Cortex of kidney (tissue), 1 donor: ENCODE measurements at places on chromosomes 12 and 14.

DNA sequence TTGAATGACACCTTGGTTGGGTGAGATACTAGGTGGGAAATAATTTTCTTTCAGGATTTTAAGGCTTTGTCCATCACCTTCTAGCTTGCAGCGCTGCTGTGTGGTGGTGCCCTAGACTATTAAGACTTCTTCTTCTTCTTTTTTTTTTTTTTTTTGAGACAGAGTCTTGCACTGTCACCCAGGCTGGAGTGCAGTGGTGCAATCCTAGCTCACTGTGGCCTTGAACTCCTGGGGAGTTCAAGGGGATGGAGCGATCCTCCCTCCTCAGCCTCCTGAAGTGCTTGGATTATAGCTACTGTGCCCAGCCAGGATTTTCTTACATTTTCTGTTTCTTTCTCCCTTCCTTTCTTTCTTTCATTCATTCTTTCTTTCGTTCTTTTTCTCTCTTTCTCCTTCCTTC, 10.3 kb upstream of the MTA1 start:
- DNase-seq = no peak

DNA sequence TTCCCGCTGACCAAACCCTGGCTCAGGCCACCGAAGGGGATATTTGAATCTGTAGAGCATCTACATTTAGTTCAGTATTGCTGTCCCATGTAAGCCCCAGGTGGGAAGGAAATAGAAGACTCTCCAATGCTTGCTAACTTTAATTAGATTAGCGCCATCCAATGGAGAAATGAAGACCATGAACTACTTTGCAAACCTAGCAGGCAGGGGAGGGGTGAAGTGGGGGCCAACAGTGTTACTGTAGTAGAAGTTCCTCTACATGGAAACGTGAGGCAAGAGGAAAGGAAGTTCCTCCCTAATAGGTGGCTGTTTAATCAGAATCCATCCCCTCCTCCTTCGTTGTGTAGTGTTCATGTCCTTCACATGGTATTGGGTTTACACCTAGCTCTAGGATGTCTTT, 9.3 kb upstream of the DENND5B start:
- no peak for DNase-seq

- no peak for DNase-seq
These were observed 1102.8 kb downstream of the BCL11B start for GRCh38 chr14:98169170-98169587.

GRCh38 chr14:24255931-24256711, 6.9 kb downstream of the TGM1 start:
- DNase-seq = no peak

GRCh38 chr14:103103461-103104388, 9.2 kb downstream of the EXOC3L4 start:
- DNase-seq = no peak

DNA sequence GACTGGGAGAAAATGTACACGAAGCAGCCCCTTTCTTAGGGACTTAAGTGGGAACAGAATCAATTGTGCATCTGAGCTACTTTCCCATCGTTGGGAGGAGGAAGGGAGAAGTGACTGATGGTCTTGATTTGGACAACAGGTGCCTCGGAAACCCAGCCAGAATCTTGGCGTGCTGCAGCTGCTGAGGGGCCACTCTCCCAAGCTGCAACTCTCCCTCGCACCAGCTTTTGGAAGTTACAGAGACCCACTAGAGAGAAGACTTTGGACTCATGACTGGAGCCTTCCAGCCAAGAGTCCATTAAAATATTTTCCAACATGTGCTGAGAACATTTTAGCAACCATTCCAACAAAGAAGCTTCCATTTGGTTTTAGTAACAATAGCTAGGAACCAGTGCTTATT, 52.3 kb downstream of the GNS start:
- no peak for DNase-seq

DNA sequence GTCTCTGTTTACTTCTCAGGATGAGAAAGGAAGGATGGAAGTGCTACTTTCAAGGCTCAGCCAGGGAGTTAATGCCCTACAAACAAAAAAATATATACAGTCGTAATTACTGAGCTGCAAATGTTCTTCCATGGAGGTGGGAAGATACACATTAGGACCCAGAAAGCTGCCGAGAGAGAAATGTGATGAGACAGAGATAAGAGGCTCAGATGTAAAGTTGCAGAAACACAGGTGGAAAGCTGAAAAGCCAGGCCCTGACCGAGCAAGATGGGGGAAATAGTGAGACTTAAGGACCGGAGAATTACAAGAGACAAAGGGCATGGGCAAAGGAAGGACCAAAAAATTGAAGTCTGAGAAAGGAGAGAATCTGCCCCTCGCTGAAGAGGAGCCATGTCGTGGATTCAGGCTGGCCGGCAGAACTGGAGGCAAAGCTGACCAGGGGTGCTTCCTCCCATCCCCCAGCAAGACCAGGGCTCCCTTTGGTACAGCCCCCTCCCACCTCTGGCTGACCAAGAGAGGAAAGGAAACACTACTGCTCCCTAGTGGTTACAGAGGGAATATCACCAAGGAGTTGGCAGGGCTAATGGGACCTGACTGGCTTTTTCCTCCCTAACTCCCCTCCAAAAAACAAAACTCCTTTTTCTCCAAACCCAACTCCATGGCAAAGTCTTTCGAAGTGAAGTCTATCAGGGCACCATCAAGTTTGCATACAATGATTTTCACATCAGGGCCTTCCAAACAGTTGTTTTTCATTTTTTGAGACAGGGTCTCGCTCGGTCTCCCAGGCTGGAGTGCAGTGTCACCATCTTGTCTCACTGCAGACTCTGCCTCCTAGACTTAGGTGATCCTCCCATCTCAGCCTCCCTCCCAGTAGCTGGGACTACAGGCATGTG, 12.1 kb downstream of the ZFHX2 start:
- no peak for DNase-seq

GRCh38 chr12:80791863-80792262, 75.2 kb downstream of the MYF5 start:
- no peak for DNase-seq

DNA sequence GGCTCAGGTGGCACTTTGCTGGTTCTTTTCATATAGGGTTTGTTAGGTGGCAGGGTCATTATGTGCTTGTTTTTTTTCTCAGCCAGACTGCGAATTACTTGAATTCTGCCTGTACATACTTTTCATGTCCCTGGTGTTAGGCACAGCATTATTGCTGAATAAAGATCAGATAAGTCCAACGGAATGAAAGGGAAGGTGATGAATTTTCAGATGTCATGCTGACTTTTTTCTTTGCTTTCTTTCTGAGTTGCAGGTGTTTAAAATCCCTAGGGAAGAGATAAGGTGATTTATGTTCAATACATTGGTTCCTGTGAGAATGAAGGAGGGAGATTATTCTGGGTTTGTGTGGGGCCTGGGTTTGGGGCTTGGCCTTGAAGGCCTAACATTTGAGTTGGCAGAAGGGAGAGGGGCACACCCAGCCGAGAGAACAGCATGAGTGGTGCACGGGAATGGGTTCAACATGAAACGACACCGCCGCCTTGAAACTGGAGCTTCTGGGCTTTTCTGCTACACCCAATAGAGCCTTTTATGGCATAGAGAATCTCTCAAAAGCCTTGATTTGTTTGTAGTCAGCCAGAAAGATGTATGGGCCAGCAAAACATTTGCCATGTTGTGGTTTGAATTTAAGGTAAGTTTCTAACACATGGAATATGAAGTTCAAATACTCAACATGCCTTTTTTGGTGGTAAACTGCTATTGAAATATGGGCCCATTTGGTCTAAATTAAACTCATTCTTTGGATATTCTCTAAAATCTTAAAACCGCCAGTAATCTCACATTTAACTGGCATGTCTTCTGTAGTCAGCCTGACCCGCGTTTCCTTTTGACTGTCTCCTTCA, 477.0 kb downstream of the PCNX1 start:
- no peak for DNase-seq

- DNase-seq = no peak
These were observed 16.9 kb downstream of the BCL2L14 start for GRCh38 chr12:12087693-12088034.

- DNase-seq = no peak
These were observed 62.5 kb upstream of the DUSP6 start for GRCh38 chr12:89414851-89415250.

GRCh38 chr14:73457924-73458182, 493 bp downstream of the NUMB start:
- DNase-seq = no peak

GRCh38 chr14:72688990-72689671, 204.8 kb downstream of the DPF3 start:
- no peak for DNase-seq

GRCh38 chr12:57342207-57342691, 88.6 kb downstream of the R3HDM2 start:
- DNase-seq = no peak

DNA sequence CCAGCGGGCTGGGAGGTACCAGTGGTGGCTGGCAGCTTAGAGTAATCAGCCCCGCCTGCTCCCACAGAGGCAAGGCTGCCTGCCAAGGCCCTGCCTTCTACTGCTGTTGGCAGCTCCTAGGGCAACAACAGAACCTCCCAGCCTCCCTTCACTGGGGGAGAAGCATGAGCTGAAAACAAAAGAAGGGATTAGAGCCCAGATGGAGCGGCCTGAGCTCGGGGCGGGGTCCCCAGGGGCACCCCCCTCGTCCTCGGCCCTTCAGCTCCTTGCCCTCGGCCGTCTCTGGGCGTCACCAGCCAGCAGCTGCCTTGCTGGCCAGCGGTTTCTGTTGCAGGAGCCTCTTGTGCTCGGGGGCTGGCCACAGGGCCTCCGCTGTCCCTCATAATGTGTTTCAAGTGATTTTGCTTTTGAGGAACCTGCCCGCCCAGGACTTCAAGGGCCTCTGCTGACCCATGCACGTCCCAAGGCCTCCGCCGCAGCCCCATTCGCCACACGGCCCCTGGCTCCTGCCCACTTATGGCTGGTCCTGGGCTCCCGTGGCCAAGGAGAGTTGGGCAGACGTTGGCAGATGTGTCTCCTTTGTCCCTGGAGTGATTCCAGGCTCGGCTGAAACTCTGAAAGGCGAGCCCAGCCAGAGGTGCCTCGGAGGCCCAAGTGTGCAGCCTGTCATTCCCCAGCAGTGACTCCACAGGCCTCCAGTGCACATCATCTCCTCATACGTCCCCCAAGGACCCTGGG, 49.7 kb downstream of the PSMA6 start:
- peak; percentile 33 for DNase-seq

GRCh38 chr12:5307065-5307464, 124.8 kb upstream of the NTF3 start:
- no peak for DNase-seq

DNA sequence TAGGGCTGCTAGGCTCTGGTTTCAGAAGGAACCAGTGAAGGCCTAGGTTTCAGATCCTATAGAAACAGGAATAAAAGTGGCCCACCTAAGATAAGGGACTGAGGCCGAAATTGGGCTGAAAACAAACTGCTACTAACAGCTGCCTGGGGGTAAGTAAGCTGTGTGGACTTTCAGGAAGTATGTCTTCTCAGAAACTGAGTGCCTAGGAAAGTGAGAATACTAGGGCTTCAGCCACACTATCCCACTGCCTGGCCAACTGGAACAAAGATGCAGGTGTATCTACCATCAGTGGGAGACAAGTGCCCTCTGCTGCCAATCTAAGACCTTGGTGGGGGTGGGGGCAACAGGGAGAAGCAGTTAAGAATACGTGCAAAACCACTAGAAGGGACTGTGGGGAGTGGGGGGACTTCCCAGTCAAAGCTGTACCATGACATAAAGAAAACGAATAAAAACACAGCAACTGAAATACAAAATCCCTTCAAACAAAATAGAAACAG, 82.5 kb downstream of the MED13L start:
- DNase-seq = no peak

DNA sequence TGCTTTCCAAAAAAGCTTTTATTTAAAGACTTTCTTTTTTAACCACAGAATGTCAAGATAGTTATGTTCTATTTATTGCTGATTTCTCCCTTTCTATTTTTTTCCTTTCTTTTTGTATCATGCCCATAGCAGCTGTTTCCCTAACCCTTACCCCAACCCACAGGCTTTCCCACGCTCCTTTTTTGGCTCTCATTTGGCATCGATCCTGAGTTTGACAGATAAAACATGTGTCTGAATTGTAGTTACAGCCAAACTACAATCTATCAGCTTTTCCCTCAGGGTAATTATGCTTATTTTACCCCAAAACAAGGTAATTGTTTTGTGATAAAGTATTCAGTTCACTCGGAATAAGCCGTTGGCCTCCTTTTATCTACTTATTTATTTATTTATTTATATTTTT, 46.7 kb downstream of the PDE3A start:
- DNase-seq = no peak
